ENCODE measurements at places on chromosomes 5 and 9. TPM values are rescaled to one million over a fixed set of nuclear protein-coding genes. Genes with fewer than 3 reads are reported as not detected.

- peak; percentile 52 for DNase-seq
Measured at GRCh38 chr9:121863955-121864354, 212.5 kb downstream of the DAB2IP start.

GRCh38 chr9:26086396-26086795, 408.2 kb upstream of the TUSC1 start:
- no peak for DNase-seq

GRCh38 chr5:14672082-14672481, 7.6 kb downstream of the OTULIN start:
- no peak for DNase-seq

- DNase-seq, result peak; percentile 68
Measured at GRCh38 chr9:134698587-134699342, 57.2 kb downstream of the COL5A1 start.

- no peak for DNase-seq
Measured at GRCh38 chr9:3698076-3698475, 172.3 kb upstream of the RFX3 start.

GRCh38 chr5:64147849-64148441, 17.7 kb upstream of the RNF180 start:
- DNase-seq, result peak; percentile 42

Gene NKD2
- not detected for total RNA-seq
